NCI-H1092 treated with DMSO at 0.1 percent for 48 hours (cell line): ENCODE measurements at places on chromosomes 2 and 18.

GRCh38 chr2:235939471-235939870 lies 228.7 kb downstream of the GBX2 start:
- no peak for DNase-seq

- no peak for DNase-seq
These were observed 20.9 kb downstream of the OXER1 start for GRCh38 chr2:42742740-42743658.

DNA sequence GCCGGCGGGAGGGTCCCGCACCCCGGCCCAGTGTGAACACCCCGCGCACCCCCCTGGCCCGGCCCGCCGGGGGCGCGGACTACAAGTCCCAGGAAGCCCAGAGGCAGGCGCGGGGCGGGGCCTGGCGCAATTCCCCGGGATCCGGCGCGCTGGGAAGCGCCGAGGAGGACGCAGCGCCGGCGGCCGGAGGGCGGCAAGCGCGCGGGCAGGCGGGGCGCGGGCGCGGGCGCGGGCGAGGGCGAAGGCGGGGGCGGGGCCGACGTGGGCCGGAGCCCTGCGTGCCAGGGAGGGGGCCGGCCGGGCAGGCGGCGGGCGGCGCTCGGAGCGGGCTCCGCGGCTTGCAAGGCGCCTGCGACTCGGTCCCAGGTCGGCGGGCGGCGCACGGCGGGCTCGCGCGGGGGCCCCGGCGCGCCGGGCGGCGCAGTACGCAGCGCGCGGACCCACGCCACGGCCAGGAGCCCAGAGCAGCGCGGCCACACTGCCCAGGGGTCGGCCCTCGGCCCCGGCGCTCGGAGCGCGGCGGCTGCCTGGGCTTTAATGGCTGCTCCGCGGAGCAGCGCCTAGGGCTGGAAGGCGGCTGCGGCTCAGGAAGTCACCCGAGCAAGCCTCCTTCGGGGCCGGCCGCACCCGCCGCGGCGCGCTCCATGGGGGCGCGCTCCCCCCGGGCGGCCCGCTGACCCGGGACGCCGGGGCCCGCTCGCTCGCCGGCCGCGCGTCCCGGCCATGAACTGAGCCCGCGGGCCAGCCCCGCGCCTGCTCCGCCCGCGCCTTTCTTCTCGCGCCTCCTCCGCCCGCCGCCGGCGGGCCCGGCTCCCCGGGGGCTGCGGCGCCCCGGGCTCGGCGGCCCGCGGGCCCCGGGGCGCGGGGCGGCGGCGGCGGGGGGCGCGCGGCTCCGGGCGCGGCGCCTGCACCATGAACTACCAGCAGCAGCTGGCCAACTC lies at the start of gene AGAP1:
AGAP1 (plus strand) TSS at position 269 of the 941 bp plus-strand sequence.
- peak; percentile 38 for DNase-seq

DNA sequence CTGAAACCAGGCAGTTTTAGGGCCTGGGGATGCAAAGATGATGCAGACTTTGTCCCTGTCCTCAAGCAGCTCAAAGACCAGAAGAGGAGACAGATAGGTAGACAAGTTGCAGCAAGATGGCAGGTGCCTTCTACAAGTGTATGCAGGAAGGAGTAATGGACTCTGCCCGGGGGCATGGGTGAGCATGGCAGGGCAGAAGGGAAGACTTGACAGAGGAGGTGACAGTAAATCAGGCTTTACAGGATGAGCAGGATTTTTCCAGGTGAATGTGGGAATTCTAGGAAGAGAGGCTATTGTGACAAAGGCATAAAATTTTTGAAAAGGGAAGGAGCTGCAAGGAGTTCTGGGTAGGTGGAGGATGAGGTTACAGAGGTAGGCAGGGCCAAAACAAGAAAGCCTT lies 4.7 kb downstream of the EFEMP1 start:
- DNase-seq: no peak

DNA sequence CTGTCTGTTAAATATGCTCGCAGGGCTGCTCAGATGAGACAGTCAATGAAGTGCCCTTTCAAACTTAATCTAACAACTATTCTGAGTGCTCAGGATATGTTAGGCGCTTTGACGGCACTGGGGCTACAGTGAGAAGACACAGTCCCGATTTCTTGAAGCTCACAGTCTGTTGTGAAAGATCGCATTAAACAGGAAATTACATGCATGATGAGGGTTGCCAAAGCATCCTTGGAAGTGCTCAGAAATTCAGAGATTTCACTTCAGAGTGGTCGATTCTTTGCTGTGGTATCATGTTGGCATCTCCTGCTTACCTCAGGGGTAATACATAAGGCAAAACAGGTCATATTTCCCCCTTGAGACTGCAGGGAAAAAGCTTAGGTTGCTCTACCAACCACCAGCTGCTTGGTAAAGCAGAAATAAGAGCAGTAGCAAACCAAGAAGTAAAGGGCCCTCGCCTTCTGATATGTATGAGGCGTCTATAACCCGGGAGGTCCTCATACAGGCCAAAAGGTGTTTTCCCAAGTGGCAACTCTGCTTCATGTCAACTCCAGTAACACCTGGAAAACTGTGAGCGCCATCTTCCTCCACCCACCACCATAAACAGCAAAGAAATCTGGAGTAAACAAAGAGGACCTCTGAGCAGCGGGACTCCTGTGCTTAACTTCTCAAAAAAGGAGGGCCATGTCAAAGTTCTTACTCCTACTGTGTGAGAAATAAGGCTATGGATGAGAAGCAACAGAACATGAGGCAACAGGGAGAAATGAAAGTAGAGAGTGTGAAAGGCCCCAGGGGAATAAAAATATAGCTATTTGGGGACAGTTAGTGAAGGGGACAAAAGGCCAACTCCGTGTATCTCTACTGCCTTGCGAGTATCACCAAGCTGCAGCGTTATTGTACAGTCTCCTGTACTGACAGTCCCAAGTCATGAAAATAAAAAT lies 79.3 kb downstream of the CLHC1 start:
- DNase-seq: no peak

DNA sequence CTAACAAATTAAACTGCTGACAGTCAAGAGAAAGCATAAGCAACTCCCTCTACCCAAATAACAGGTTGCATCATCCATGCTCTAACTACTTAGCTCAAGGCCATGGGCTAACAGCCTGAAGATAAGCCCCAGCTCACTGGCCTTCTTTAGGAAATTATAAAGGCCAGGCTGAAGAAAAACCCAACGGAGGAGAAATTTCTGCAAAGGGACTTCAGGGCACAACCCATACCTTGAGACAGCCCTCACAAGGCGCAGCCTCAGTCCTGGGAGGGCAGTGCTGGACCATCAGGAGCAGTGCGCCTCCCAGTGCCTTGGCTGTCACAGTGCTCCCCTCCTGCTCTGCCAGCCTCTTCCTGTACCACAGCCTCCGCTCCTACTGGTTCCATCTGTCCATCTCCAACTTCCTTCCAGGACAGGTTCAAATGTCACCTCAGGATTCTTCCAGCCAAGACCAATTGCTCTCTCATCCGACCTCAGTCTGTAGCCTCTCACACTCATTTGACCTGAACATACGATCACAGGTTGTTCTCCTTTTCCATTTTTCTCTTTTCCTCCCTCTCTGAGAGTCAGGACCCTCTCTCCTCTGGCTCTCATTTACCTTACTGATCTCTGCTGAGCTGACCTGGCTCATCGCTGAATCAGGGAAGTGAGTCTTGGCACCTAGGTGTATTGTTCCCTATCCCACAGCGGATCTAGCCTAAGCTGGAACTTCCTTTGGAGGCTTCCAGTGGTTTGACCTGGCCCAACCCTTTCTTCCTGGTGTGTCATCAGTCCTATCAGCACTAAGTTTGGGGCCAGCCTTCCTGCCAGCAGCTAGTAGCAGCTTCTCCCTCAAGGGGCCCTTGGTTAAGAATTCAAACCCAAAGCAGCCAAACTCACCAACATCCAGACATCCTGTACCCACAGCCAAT lies 1.9 kb downstream of the MCFD2 start:
- DNase-seq: no peak

DNA sequence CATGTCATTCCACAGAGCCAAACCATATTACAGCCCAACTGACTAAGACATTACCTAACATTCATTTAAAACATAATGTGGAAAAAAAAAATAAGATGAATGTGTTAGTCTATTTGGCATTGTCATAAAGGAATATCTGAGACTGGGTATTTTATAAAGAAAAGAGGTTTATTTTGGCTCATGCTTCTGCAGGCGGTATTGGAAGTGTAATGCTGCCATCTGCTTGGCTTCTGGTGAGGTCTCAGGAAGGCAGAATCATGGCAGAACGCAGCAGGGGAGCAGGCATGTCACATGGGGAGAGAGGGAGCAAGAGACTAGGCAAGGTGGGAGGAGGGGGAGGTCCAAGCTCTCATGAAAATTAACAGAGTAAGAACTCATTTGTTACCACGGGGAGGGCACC lies 504.8 kb upstream of the LRATD1 start:
- no peak for DNase-seq

- no peak for DNase-seq
These were observed 168.1 kb downstream of the TRIB2 start for GRCh38 chr2:12884713-12885282.

- DNase-seq: no peak
These were observed 72.8 kb upstream of the POU3F3 start for GRCh38 chr2:104781151-104781550.

DNA sequence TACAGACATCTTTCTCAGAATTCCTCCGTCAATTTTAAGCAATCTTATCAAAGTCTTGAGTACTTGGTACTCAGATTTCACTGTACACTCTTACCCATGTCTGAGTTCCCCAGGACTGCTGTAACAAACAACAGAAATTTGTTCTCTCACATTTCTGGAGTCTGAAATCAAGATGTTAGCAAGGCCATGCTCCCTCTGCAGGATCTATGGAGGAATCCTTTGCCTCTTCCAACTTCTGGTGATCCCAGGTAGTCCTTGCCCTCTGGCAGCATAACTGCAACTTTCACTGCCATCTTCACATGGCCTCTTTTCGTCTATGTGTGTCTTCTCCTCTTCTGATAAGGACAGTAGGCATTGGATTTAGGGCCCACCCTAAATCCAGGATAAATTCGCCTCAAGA lies 17.1 kb upstream of the CACNB4 start:
- no peak for DNase-seq

DNA sequence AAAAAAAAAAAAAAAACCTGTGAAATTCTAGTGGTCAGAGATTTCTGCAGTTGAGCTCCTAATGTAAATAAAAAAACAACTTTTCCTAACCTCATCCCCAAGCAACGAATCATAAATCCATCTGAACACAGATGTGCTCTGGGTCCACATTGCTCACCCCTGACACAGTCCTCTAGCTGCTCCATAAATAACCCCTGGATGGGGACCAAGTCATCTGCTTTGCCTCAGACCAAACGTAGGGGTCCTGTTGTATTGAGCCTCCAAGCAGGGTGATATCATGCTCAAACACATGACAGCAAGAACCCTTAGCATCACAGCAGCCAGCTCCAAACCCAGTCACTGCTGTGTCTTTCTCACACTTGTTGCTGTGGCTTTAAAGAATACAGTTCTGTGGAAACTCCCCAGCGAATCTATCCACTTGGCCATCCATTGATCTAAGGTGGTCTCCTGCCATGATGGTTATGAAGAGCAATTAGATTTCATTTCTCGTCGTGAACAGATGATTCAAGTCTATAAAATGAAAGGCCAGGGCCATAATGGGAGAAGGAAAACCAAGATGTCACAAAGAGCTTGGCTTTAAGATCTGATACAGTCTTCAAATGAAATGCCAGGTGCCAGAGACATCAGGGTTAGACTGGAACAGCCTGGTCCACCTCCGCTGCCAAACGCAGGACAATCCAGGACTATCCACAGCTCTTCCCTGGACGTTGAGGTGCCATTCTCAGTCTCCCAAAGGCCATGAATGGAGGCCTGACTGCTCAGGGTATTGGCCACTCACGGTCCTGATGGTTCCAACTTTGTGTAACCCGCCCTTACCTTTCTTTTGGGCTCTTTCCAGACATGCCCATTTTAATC lies 39.0 kb downstream of the TBC1D8 start:
- DNase-seq: no peak

DNA sequence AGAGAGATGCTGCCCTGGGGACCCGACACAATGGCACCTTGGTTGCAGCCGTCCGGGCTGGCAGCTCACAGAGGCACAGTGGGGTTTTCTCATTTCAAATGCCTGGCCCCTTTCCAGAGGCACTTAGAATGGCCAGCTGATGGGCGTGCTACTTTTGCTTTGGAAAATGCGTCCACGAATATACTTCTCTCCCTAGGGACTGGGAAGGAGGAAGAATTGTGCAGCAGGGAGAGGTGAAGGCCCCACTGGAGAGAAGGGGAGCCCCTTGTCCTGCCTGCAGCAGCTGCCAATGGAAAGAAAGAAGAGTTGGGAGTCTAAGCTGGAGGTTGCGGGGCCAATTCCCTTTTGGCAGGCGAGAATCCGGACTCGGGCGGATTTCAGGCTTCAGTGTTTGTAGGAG lies 1.1 kb upstream of the MAL start:
- peak; percentile 39 for DNase-seq

- DNase-seq: no peak
These were observed 62.6 kb downstream of the EN1 start for GRCh38 chr2:118784860-118785259.

- DNase-seq: peak; percentile 49
These were observed 21.3 kb downstream of the HNRNPLL start for GRCh38 chr2:38581193-38582147.

GRCh38 chr2:191539068-191539467 lies 138.9 kb upstream of the NABP1 start:
- DNase-seq: no peak

DNA sequence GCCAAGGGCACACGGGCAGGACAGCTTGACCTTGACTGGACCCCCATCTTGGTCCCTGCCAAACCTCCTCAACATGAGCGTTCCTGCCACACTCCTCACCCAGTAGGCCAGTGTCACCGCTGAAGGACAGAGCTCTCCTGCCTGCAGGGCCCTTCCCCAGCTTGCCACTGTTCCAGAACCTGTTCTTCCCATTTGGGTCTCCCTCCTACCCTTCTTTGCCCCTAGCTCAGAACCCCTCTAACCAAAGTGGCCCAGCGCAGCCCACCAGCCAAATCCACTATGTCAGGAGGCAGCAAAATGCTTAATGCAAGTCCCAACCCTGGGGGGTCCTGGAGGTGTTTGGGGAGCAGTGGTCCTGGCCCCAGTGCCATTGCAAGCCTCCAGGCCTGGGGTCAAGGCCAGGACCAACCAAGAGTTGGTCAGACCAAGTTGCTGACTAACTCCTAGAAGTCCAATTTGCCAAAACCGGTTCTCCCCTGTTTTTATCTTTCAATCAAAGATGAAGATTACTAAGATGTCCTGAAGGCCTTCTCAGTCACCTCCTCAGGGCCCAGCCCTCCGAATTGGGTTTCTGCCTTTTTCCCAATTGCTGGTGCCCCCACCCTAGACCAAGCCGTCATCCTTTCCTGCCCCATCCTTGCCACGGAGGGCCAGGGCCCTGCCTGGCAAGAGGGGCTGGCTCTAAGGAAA lies 4.5 kb upstream of the ASPRV1 start:
- DNase-seq: no peak

- DNase-seq: no peak
These were observed 73.4 kb upstream of the NDUFV2 start for GRCh38 chr18:9029131-9029530.
